Vagina (tissue), 2 donors: ENCODE measurements at places on chromosomes 3 and 15.

GRCh38 chr15:72271895-72272212 lies 500 bp downstream of the PARP6 start:
- DNase-seq: no peak

DNA sequence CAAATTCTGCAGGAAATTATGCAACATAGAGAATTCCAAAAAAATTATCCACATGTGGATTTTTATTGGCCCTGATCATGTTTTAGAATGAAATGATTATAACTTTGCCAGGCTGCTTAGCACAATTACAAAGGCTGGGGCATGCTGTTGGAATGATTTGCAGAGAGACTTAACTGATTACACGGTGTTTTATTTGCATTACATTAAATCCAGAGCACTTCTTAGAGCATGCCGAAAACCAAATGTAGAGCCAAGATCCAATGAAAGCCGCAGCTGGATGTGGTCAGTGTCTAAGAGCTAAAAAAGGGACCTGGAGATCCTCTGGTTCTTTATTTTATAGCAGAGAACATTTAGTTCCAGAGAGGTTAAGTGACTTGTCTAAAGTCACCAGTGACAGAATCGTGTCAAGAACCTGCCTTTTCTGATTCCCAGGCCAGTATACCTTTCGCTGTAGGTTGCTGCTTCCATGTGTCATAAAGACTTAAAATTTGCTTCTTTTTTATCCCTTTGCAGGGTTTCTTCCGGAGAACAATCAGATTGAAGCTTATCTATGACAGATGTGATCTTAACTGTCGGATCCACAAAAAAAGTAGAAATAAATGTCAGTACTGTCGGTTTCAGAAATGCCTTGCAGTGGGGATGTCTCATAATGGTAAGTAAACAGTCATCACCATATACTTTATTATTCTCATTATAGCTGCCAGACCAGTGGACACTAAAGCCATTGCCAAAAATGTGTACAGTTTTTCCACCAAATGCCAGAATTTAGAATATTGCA lies 92.0 kb upstream of the TSEN2 start:
- no peak for DNase-seq

GRCh38 chr3:197309528-197310361 lies 11.3 kb upstream of the DLG1 start:
- DNase-seq: no peak

DNA sequence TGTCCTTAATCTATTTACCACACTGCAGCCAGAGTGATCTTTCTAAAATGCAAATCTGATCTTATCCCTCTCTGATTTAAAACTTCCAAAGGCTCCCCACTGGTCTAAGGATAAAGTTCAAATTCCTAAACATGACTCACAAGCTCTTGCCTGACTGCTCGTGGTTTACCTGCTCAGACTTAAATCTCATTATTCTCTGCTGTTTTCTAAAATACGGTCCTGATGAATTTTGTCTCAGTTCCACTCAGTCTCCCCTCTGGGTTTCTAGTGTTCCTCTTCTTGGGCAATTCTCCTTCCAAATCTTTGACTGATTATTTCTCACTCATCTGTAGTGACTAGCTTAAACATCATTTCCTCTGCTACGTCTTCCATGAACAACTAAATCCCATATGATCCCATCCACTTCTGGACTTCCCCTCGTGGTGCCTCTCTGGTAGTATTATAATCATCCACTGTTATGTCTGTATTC lies 108.3 kb downstream of the P3H2 start:
- DNase-seq: no peak

- no peak for DNase-seq
Measured at GRCh38 chr3:106261396-106261795, 392.6 kb upstream of the CBLB start.

DNA sequence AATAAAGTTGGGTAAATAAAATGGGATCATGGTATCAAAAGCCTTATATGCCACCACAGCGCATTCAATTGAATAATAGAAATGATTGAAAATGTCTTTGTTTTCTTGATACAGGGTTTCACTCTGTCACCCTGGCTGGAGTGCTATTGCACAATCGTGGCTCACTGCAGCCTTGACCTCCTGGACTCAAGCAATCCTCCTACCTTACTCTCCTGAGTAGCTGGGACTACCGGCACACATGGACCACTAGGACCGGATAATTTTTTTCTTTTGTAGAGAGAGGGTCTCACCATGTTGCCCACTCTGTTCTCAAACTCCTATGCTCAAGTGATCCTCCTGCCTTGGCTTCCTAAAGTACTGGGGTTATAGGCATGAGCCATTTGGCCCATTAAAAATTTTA lies 33.8 kb upstream of the BBX start:
- no peak for DNase-seq

- no peak for DNase-seq
Measured at GRCh38 chr3:128280481-128281052, 127.3 kb downstream of the EEFSEC start.

DNA sequence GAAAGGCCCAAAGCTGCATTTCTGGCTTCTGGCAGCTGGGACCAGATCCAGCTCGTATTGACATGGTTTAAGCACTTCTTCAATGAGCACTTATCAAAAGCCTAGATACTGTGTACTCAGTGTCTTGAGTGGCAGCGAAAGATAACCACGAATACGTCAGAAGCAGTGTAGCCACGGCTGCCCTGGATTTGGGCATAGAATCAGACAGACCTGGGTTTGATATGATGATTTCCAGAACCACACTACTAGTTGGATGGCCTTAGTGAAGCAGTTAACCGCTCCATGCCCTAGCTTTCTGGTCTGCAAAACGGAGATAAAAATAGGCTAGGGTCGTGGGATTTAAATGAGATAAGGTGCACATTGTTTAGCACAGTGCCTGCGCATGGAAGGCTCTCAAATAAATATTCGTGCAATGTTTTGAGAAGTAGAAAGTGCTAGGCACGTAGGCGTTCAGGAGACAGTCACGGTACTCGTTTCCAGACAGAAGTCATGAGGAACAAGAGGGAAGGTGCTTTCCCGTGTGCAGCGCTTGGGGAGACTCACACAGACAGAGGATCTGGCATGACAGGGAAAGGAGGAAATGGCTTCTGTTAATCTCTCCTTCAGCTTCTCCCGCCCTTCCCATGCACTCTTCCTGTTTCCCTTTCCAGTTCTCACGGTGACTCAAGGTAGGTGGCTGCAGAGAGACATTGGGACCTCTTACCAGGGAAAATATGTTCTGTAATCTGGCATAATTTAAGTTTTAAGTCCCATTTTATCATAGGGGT lies 70.3 kb downstream of the CCNL1 start:
- DNase-seq: no peak

GRCh38 chr3:87488765-87489164 lies 212.4 kb upstream of the POU1F1 start:
- DNase-seq: no peak

DNA sequence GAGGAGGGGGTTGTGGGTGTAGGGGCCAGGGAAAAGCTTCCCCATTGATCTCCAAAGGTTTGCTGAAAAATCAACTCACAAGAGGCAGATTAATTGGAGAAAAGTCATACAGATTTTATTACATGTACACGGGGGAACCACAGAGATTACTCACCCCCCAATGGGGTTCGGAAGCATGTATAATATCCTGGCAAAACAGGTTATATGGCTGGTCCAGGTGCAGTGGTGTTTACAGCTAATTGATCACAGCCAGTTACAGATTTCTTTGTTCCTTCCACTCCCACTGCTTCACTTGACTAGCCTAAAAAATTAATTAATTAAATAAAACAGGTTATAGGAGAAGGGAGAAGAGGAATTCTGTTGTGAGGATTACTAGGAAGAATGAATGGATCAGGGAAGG lies 22.4 kb downstream of the PRKCI start:
- no peak for DNase-seq

GRCh38 chr3:144109944-144110343 lies 138.3 kb downstream of the DIPK2A start:
- no peak for DNase-seq

DNA sequence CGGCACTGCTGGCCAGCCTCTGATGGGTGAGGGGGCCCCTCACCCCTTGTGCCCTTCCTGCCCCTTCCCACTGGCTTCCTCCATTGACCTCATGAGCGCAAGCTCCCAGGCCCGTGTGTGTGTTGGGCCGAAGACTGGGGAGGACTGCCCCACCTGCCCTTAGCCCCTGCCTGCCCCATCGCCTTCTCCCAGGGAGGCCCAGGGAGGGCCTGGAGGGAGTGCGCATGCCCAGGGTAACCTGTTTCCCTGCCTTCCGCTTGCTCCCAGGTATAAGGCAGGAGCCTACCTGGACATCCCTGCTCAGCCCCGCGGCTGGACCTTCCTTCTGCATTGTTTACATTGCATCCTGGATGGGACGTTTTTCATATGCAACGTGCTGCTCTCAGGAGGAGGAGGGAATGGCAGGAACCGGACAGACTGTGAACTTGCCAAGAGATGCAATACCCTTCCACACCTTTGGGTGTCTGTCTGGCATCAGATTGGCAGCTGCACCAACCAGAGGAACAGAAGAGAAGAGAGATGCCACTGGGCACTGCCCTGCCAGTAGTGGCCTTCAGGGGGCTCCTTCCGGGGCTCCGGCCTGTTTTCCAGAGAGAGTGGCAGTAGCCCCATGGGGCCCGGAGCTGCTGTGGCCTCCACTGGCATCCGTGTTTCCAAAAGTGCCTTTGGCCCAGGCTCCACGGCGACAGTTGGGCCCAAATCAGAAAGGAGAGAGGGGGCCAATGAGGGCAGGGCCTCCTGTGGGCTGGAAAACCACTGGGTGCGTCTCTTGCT lies 8.8 kb downstream of the DLL4 start:
- no peak for DNase-seq

GRCh38 chr3:193943200-193943599 lies 192.7 kb upstream of the HES1 start:
- DNase-seq: no peak

GRCh38 chr3:115551016-115551415 lies 72.3 kb upstream of the GAP43 start:
- no peak for DNase-seq

- DNase-seq: no peak
Measured at GRCh38 chr15:38378161-38378560, 75.8 kb upstream of the FAM98B start.

- no peak for DNase-seq
Measured at GRCh38 chr3:27623085-27623753, 98.9 kb downstream of the EOMES start.

DNA sequence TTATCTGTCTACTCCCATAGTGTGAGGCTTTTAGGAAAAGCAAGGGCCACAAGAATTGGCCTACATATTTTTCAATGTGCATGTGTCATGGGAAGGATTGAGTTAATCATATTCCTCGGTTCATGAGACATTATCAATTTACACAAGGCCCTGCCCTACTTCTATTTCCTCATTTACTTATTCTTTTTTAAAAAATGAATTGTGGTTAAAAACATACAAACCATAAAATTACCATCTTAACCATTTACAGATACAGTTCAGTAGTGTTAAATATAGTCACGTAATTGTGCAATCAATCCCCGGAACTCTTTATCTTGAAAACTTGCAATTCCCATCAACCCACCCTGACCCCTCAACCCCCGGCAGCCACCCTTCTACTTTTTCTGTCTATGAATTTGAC lies 284.0 kb upstream of the GADL1 start:
- DNase-seq: no peak

GRCh38 chr3:170232266-170232665 lies 10.0 kb downstream of the PRKCI start:
- DNase-seq: no peak

GRCh38 chr15:85379403-85380131 lies 836 bp upstream of the AKAP13 start:
- no peak for DNase-seq

GRCh38 chr15:41945221-41945620 lies 27.1 kb downstream of the EHD4 start:
- no peak for DNase-seq

DNA sequence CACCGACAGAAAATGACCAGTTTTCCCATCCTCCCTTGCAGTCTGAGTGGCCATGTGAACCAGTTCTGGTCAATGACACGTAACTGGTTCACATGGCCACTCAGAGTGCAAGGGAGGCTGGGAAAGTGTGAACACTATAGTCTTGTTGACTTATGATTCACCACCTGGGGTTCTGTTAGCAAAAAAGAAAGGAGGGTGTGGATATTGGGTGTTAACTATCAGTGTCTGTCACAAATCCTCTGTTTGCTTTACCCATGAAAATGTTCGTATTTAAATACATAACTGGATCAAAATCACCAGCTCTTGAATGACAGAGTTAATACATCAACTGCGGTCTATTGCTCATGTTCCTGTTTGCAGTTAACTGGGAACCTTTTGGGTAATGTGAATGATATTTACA lies 92.3 kb downstream of the ADAMTSL3 start:
- DNase-seq: no peak

GRCh38 chr3:38549082-38549481 lies 52.9 kb downstream of the EXOG start:
- DNase-seq: peak; percentile 67

- no peak for DNase-seq
Measured at GRCh38 chr3:123319760-123320159, 118.0 kb downstream of the SEC22A start.

- DNase-seq: no peak
Measured at GRCh38 chr15:57686657-57687056, 19.9 kb upstream of the POLR2M start.

- peak; percentile 52 for DNase-seq
Measured at GRCh38 chr3:194780706-194781105, 95.0 kb downstream of the FAM43A start.

- DNase-seq: no peak
Measured at GRCh38 chr3:126522363-126522788, 1.6 kb upstream of the CHST13 start.

- DNase-seq: no peak
Measured at GRCh38 chr3:173876476-173876875, 478.9 kb downstream of the NLGN1 start.

DNA sequence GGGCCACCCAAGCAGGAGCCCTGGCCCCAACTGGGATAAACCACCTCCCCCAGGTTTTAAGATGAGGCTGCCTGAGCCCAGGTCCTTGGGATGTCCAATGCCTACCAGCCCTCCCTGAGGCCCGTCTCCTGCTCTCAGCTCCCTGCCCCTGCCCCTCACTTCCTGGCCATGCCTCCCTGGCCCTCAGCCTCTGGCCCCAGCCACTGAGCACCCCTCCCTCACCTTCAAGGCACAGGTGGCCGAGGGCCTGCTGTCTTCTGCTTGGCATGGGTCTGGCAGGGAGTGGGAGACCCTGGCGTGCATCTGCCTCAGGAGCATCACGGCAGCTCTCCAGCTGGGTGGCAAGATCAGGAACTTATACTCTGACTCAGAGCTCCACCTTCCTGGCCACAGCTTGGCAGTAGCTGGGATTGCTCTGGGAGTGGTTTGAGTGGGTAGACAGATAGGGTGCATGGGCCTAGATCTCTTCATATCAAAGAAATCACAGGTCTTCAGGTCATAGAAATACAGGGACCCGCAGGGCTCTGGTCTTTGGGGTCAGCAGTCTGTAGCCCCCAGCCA lies at the start of gene PLA2G4E:
Gene PLA2G4E, minus strand, starts transcription at position 330 of the 561 bp plus-strand sequence. Its CDS starts 12 bp downstream, at position 318.
- no peak for DNase-seq

DNA sequence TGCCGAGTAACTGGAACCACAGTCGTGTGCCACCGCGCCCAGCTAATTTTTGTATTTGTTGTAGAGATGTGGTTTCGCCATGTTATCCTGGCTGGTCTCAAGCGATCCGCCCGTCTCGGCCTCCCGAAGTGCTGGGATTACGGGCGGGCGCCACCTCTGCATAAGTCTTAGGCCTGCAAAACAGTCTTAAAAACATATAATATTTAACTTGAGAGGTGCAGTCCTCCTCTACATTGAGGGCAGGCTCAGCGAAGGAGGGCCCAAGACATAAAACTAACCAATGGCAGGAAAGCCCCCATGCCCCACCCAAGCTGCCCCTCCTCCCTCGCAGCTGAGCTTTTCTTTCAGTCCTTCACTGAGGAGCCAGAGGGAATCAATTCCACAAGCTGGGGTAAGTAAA lies at the start of gene SLC28A2:
Gene SLC28A2, plus strand, starts transcription at position 347 of the 400 bp plus-strand sequence. CDS start 982 bp downstream, outside the sequence.
- DNase-seq: no peak
